ENCODE measurements at places on chromosomes 3 and 15. TPM values are rescaled to one million over a fixed set of nuclear protein-coding genes. Genes with fewer than 3 reads are reported as not detected.

GRCh38 chr15:40894681-40895448 lies 615 bp downstream of the VPS18 start:
- peak; percentile 89 for DNase-seq
- H3K27ac ChIP-seq, result peak overlapping the region; percentile 95
- peak overlapping the region; percentile 100 for H3K4me3 ChIP-seq
- peaks cover 32% of the 10 kb centered on the region for H3K4me1 ChIP-seq

GRCh38 chr3:141335531-141336061 lies 32.7 kb upstream of the ZBTB38 start:
- peaks cover 4% of the 10 kb centered on the region for H3K4me1 ChIP-seq
- H3K27ac ChIP-seq, result no peak overlapping the region
- no peak for DNase-seq
- no peaks in the 10 kb centered on the region for H3K36me3 ChIP-seq
- no peak overlapping the region for H3K4me3 ChIP-seq
- peaks cover 6% of the 10 kb centered on the region for H3K27me3 ChIP-seq

- no peak overlapping the region for H3K27ac ChIP-seq
- H3K4me1 ChIP-seq, result peaks cover 1% of the 10 kb centered on the region
- peaks cover 28% of the 10 kb centered on the region for H3K27me3 ChIP-seq
- no peak for DNase-seq
- H3K36me3 ChIP-seq, result no peaks in the 10 kb centered on the region
Observed at GRCh38 chr3:134810850-134811249, 15.8 kb downstream of the EPHB1 start.

DNA sequence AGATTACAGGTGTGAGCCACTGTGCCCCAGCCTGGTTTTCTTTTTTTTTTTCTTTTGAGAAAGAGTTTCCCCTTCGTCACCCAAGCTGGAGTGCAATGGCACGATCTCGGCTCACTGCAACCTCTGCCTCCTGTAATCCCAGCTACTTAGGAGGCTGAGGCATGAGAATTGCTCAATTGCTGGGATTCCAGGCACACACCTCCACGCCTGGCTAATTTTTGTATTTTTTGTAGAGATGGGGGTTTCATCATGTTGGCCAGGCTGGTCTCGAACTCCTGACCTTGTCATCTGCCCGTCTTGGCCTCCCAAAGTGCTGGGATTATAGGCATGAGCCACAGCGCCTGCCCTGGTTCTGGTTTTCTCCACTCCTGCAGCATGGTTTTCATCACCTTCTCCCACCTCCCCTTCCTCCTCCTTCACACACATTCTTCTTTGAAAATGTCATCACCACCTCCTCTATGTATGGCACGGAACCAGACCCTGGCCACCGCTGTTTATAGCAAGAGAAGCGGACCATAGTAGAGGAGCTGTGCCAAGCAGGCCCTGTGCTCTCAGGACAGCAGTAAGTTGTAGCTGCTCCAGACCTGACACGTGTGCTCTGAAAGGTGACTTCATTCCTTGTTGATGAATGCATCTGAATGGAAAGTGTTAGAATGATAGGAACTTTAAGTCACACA lies 14.6 kb upstream of the AHSG start:
- no peaks in the 10 kb centered on the region for H3K36me3 ChIP-seq
- DNase-seq, result no peak
- no peaks in the 10 kb centered on the region for H3K4me1 ChIP-seq
- no peak overlapping the region for H3K27ac ChIP-seq
- no peak overlapping the region for H3K4me3 ChIP-seq

DNA sequence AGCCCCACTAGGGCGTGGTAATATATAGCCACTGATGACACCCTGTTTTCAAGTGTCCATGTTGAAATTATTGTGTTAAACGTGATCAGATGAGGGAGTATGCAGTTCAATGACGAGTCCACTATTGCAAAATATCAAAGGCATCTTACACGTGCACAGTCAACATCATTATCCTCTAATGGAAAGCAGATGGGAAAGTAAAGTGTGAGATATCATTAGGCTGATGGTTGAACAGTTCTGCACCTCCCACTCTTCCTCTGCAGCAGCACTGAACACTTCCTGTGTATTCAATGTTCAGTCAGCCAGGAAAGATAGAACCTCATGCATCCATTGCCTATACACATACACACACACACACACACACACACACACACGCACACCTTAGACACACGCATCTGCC lies 431.8 kb upstream of the CCDC54 start:
- no peak overlapping the region for H3K4me3 ChIP-seq
- no peaks in the 10 kb centered on the region for H3K27me3 ChIP-seq
- DNase-seq, result no peak

The MESP2 gene
- not detected for total RNA-seq

The LIPH gene
- total RNA-seq, result not detected

The ZBBX gene
- not detected for total RNA-seq

The IGF2BP2 gene
- 0.64 TPM for total RNA-seq

All from activated CD4-positive, alpha-beta T cell treated with anti-CD3 and anti-CD28 coated beads, Interleukin-2, amount 10 ng/mL, durations not matched to agents 24 days and 14 days (primary cell).